ENCODE measurements at places on chromosomes 3 and 15.

DNA sequence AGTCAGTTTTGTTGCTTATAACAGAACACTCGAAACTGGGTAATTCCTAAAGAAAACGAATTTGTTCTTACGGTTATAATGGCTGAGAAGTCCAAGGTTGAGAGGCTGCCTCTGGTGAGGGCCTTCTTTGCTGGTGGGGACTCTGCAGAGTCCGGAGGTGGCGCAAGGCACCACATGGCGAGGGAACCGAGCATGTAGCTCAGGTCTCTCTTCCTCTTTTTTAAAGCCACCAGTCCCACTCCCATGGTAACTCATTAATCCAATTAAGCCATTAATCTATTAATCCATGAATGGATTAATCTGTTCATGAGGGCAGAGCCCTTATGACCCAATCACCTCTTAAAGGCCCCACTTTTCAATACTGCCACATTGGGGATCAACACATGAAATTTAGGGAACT, 50.0 kb downstream of the ROPN1B start:
- no peak for DNase-seq

DNA sequence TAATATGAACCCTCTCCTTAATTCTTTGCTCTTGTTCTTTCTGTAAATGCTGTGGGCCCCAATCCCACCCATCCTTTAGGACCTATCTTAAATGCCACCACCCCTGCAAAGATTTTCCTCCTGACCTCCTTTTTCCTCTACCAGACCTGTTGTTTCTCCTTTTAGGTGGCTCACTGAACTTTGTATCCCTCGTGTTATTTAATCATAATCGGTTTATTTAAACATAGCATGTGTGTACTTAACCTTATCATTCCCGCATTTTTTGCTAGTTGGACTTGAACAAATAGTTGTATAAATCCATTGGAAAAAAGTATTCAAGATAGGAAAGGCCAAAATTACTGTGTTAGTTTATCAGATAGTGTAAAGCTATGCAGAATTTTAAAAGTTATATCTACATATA, 988 bp upstream of the NFKBIZ start:
- no peak for DNase-seq

GRCh38 chr3:16606398-16606797, 1.2 kb upstream of the DAZL start:
- DNase-seq, result no peak

- DNase-seq, result no peak
Measured at GRCh38 chr3:106379251-106379750, 510.5 kb upstream of the CBLB start.

- no peak for DNase-seq
Measured at GRCh38 chr3:155302481-155302880, 9.0 kb upstream of the STRIT1 start.

- no peak for DNase-seq
Measured at GRCh38 chr3:25461946-25462345, 33.9 kb downstream of the RARB start.

- peak; percentile 33 for DNase-seq
Measured at GRCh38 chr3:15753056-15753710, 44.6 kb downstream of the ANKRD28 start.

- no peak for DNase-seq
Measured at GRCh38 chr3:151372063-151372820, 12.3 kb downstream of the P2RY12 start.

GRCh38 chr3:128438488-128439072, 28.1 kb downstream of the DNAJB8 start:
- DNase-seq, result no peak

DNA sequence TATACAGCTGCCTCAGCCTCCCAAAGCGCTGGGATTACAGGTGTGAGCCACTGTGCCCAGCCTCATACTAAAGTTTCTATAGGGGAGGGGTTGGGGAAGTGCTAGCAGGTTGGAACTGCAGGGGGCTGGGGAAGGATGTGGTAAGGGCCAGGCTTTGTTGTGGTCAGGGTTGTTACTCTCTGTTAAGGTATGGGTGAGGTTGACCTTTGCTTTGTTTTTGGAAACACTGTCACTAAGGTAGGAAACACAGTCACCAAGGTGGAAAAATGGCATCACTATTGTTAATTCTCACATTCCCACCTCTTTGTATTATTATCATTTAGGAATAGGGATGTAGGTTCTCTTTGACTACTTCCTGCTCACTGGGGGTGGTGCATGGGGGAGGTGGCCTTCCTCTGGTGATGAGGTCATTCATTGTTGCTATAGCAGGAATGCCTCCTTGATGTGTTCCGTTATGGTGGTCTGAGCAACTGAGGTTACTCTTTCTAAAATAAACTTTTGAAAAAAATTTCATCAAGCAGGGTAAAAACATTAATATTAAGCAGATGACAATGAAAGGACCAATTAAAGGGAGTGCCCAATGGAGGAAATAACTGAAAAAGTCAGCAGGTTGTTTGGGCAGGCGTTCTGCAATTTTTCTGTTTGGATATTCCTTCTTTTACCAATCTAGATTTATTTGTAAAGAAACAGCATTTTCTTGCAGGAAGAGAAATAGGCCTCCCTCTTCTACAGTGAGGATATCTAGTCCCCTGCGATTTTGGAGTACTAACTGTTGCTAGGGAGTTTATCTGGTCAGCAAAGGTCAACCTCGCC, 150.5 kb downstream of the WDR76 start:
- no peak for DNase-seq

DNA sequence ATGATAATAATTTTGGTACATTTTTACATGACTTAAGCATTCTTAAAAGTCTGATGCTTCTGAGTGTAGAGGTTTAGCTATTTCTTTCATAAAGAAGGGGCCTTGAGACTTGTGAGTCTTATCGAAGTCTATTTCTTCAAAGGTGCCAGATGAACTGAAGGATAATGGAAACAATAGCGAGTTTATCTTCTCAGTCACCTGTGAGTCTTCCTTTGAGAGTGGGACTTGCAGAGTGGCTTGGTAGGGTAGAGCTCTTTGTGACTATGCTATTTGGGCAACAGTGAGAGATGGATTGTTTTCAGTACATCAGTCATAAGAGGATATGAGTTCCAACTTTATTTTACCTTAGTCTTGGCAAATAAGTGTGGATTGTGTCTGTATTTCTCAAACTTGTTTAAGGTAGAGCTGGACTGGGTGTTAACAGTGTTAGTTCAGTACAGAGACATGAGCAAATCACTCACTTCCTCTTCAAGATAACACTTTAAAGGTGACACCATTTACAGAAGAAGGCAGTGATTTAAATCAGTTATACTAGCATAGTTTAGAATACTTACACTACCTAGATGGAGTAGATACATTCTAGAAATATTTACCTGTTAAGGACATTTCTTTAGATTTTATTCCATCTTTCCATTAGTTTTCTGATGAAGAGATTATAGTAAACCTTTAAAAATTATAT, 3.2 kb downstream of the AKAP13 start:
- no peak for DNase-seq

DNA sequence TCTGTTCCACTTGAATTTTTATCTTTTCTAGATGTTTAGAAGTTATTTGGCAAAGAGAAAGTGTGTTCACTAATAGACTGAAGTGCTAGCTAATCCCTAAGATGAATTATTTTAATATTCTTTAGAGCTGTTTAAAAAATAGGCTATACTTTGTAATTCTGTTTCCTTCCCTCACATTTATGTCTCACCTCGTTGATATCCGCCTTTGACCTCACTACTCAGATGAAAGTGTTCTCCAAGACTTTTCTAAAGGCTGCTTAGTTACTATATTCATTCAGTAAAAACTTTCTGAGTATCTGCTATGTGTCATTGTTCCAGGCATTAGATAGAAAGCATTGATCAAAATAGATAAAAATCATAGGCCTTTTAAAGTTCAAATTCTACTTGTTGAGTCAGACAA, 38.3 kb downstream of the HMG20A start:
- DNase-seq, result no peak

GRCh38 chr3:196599734-196600128, 31.3 kb downstream of the FBXO45 start:
- DNase-seq, result no peak

DNA sequence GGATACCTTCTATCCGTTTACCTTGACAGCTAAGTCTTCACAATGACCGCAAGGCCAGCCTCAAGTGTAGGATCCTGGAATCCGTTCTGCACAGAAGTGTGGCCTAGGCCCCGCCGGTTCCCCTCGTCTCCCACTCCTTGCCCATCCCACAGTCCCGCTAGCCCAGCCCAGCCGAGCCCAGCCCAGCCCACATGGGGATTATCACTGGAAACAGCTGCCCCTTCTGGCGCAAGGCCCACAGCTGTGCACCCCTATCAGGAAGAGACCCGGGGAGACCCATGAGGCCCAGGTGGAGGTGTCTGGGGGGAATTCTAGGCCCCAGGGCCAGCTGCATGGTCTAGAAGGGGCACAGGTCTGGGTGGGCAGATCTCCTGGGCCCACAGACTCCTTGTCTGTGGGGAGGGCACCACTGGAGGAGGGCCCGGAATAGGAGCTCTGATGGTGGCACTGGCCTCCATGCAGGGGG, 27.9 kb upstream of the KLF13 start:
- DNase-seq, result no peak

DNA sequence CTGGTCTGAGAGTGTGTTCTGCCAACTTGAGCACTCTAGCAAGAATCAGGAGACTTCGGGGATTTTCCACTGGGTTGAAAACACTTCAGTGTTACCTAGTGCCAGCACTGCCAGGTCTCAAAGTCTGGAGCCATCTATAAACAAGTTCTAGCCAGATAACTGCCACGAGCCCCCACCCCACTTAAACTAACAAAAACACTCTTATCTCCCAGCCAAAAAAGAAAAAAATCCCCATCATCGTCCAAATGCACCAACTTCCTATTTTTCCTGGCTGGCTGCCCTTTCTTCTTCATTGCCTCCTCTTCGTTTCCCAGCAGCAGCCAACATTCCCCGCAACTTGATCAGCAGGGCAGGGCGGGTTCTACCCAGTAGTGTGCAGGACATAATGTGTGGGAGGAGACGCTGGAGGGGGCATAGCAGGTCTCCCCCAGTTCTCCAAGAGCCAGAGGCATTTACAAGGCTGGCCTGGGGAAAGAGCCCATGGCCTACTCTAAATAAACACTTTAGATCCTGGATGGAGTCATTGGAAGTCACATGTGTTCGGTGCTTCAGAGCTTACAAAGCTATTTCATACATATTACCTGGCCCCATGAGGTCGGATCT, 29.5 kb downstream of the C2CD4B start:
- DNase-seq, result no peak

DNA sequence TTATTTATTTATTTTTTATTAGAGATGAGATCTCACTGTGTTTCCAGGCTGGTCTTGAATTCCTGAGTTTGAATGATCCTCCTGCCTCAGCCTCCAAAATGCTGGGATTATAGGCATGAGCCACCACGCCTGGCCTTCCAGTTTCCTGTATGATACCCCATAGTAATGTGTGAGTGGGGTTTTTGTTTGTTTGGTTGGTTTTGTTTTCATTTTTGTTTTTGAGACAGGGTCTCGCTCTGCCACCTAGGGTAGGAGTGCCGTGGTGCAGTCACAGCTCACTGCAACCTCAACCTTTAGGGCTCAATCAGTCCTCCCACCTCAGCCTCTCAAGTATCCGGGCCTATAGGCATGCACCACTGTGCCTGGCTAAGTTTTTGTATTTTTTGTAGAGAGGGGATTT, 30.9 kb downstream of the GOLM2 start:
- no peak for DNase-seq

DNA sequence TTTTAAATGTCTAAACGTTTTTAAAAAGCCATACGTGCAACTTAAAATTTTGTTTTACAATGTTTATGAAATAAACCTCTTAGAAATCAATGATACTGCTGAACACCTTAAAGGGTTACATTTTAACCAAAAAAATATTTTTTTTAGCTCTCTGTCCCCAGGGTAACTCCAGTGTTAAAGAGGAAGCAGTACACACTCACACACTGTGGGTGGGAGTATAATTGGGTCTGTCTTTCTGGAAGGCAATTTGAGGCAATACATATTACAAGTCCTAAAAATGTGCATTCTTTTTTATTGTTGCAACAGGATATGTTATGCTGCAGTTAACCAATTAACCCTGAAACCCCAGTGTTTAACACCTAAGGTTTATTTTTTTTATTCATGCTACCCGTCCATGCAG, 34.1 kb downstream of the WHAMM start:
- DNase-seq, result no peak

- DNase-seq, result no peak
Measured at GRCh38 chr15:78449220-78449999, 11.4 kb downstream of the IREB2 start.

GRCh38 chr15:96049766-96050165, 280.7 kb upstream of the NR2F2 start:
- DNase-seq, result no peak

GRCh38 chr3:160921020-160921635, 165.1 kb downstream of the PPM1L start:
- peak; percentile 7 for DNase-seq

DNA sequence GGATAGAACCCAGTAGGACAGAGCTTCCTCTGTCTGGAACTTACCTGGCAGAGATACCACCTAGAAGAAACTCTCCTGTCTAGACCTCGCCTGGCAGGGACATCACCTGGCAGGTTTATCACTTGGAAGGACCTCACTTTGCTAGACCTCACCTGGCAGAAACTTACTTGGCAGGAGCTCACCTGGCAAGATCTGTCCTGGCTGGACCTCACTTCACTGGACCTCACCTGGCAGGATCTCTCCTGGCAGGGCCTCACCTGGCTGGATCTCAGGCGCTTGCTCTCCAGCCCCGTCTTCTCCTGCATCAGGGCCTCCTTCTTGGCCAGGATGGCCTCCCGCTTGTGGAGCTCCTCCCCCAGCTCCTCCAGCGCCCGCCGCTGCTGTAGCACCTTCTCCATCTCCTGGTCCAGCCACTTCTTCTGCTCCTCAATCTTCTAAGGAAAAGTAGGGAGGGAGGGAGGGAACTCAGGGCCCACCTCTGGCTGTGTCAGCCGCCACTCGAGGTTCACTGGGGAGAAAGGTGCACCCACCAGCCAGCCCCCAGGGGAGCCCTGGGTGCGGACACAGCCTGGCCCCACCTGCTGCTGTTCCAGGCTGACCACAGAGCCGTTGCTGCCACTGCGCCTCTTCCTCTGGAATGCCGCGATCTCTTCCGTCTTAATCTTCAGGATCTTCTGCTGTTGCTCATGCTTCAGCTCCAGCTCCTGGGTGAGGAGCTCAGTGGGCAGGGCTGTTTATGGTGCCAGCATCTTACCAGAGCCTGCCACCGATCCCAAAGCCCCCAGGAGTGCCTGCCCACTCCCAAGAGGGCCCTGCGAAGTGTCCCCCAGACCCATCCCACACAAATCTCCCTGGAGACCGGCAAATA, 22.5 kb downstream of the KIF7 start:
- no peak for DNase-seq

DNA sequence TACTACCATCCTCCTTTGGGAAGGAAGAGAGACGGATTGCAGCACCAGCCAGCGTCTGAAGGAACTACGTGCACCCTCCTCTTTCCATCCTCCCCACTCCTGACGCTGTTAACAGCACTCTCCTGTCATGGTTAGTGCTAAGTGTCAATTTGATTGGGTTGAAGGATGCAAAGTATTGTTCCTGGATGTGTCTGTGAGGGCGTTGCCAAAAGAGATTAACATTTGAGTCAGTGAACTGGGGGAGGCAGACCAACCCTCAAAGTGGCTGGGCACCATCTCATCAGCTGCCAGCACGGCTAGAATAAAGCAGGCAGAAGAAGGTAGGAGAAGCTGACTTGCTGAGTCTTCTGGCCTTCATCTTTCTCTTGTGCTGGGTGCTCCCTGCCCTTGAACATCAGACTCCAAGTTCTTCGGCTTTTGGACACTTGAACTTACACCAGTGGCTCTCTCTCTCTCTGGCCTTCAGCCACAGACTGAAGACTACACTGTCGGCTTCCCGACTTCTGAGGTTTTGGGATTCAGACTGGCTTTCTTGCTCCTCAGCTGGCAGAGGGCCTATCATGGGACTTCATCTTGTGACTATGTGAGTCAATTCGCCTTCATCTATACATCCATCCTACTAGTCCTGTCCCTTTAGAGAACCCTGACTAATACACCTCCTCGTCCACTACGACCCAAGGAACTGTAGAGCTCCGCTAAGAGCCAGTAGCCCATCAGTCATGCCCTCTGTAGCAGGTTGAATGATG, 128.2 kb upstream of the HES1 start:
- no peak for DNase-seq
